Stimulated activated CD8-positive, alpha-beta memory T cell treated with anti-CD3 and anti-CD28 coated beads, Interleukin-15, amount 100 ng/mL, for 24 hours (primary cell): ENCODE measurements at places on chromosomes 12 and 14.

- no peak for DNase-seq
These were observed 17.8 kb downstream of the STK38L start for GRCh38 chr12:27261866-27262265.

GRCh38 chr14:92340931-92341330 lies 18.0 kb downstream of the SLC24A4 start:
- no peak for DNase-seq

GRCh38 chr12:120110550-120111501 lies 5.7 kb downstream of the RAB35 start:
- DNase-seq = no peak

GRCh38 chr14:62015243-62015642 lies 253.0 kb downstream of the SNAPC1 start:
- DNase-seq = no peak

- DNase-seq = no peak
These were observed 34.0 kb downstream of the ALG10B start for GRCh38 chr12:38350342-38351174.

DNA sequence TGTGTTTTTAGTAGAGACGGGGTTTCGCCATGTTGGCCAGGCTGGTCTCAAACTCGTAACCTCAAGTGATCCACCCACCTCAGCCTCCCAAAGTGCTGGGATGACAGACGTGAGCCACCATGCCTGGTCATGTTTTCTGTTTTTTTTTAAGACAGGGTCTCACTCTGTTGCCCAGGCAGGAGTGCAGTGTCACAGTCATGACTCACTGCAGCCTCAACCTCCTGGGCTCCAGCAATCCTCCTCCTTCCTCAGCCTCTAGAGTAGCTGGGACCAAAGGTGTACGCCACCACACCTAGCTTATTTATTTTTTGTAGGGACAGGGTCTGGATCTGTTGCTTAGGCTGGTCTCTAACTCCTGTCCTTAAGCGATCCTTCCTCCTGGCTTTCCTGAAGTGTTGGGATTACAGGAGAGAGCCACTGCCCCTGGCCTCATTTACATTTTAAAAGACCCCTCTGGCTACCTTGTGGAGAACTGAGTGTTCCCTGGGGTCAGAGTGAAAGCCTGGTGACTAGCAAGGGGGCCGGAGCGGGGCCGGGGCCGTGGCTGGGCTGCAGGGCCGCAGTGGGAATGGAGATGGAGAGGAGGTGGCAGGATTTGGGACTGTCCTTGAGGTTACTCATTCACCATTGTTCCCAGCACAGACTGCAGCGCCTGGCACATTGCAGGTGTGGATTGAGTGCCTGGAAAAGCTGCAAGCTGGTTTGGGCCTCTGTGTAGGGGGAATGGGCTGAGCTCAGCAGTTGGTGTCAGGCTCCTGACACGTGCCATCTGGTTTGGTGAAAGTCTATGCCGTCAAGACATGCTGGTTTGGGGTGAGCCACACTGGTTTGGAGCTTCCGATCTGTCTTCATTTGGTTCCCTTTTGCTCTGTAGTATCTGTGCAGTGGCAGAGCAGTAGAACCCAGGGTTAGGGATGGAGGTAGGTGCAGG lies 18.1 kb downstream of the KMT5A start:
- no peak for DNase-seq

DNA sequence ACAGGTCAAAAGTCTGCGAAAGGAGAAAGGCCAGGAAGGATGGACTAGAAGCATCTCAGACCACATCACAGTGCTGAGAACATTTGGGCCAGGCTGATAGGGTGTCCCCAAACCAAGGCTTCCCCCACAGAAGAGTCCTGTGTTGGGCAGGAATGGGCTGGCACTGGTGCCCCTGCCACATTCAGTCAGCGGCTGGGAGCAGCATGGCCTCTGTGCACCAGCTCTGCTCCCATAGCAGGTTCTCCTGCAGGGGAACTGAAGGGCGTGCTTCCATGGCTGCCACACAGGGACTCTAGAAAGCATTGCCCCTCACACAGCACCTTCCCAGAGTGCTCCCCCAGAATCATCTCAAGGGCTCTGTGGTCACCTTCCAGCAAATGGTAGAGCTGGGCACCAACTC lies 17.5 kb downstream of the EVL start:
- no peak for DNase-seq

DNA sequence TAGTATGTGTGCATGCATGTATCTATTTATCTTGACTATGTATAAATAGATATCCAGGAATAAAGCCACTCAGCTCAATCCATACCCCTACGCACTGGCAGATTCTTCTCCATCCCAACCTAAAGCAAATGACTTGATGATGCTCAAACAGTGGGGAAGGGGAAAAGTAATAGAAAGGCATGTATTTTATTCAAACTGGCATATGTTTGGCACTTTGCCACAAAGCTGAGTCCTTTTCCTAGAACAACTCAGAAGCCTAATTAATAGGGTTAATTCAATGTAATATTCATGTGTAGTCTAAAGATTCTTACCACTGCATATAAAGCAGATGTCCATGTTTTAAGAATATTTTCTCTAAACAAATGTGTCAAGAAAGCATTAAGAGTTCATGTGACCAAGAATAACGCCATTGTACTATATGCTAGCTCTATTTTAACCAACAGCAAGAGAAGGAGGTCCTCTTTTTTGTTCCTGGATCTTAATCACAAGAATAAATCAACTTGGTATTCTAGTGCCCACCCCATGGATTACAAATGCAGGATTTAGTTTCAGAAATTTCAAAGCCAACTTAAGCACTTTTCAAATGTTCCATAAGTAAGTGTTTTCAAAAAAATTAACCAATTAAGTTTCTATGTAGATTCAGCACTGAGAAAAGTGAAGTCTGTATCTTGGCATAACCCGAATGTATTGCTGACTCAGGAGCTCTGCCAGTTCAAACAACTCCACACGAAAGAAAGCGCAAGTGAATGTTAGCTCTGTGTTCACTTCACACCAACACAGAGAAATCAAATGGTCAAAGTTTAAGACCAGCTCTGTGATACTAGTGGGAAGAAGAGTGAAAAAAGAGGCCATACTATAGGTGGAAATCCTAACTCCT lies 233.6 kb downstream of the MED13L start:
- no peak for DNase-seq

- no peak for DNase-seq
These were observed 410.3 kb upstream of the LMO3 start for GRCh38 chr12:17016116-17016864.

DNA sequence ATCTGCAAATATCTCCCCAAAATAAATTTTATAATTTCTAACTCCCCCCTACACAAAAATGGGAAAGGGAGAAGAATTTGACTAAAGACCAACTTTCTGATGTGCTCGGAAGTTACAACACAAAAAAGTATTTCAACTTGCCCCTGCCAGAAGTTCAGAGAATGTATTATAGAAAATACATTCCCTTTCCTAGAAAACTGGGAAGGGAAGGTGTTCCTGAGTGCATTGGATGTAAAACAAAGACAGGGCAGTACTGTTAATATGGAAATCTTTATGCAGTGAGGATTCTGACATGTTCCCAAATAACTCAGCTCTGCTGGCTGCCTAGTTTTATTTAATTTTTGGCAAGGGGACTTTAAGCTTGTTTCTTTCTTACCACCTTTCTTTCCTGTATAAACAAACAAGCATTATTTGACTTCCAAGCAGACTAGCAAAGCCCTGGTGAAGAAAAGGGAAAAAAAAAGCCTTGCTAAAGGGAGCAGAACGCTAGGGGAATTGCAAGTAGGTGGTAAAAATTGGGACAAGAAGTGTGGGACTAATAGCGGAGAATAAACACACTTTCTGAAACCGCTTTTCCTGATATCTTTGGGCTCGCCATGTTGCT lies 124.1 kb downstream of the STXBP6 start:
- DNase-seq = no peak

DNA sequence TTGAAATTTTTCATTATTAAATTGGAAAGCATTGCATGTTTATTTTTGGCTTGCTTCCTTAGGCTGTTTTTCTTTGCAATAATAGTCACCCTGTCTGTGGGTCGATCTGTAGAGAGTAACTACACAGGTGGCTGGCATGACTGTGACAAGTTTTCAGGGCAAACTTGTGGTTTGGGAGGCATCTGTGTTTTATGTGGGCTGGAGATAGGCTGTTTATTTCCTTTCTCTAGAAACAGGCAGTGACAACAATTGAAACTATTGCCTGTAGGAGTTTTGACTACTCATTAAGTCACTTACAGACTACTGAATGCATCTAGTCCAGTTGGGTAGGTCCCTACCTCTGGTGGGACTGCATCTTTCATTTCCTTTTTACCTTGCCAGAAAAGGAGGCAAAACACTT lies 155.6 kb downstream of the DYRK2 start:
- no peak for DNase-seq

DNA sequence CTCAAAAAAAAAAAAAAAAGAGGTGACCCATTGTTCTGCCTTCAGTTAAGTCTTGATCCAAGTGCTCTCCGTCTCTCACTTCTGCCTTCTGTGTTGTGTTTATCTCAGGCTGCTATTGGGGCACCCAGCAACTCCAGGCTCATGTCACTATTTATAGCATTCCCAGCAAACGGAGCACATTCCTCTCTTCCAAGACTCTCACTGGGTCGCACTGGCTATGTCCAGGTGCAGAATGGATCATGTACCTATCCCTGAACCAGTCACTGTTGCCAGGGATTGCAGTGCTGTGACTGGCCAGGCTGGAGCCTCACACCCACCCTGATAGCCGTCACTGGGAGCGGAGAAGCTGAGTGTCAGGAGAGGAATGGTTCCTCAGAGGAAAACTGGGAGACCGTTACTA lies 31.2 kb downstream of the RHOF start:
- DNase-seq = no peak

DNA sequence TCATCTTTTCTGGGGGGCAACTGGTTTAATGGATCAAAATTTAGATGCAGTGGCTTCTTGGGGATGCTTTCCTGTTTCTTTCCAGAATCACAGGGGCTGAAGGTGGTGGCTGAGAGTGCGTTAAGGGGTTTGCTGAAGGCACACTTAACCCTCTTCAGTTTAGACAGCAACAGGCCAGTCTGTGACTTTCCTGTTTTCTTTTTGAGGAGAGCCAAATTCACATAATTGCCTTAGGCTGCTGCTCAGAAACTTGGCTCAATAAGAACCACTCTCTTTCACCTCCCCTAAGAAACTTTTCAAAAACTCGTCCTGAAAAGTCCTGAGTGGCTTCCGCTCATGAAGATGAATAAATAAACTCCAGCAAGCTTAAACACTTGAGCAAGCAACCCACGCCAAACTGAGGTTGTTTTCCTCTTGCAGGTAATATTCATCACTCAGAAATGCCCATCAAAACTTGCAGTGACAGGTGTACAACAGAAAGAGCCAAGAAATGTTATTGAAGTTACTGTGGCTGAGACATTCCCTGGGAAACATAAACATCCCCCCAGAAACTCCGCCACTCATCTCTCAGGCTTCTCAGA lies 510.4 kb downstream of the TMEM132D start:
- DNase-seq = no peak

GRCh38 chr12:100646896-100647295 lies 73.4 kb downstream of the GAS2L3 start:
- no peak for DNase-seq
